Stimulated activated naive CD4-positive, alpha-beta T cell (primary cell): ENCODE measurements at places on chromosomes 7 and 10.

DNA sequence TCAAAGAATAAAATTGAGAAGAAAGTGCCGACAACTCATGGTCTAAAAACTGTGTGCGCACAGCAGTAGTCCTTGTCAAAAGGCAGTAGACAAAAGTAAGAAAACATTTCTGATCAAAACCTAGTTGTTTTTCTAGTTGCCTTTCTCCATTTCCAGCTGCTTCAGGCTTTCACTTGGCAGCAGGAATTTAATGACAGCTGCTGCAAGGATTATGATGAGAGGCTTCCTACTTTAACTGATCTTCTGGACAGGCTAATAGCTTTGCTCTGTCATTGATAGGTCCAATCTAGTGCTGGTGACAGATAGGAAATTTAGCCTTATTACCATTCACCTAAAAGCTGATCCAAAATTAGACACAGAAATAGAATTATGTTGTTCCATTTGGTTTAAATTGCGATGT, 110.7 kb upstream of the SEMA3C start:
- no peak for DNase-seq

DNA sequence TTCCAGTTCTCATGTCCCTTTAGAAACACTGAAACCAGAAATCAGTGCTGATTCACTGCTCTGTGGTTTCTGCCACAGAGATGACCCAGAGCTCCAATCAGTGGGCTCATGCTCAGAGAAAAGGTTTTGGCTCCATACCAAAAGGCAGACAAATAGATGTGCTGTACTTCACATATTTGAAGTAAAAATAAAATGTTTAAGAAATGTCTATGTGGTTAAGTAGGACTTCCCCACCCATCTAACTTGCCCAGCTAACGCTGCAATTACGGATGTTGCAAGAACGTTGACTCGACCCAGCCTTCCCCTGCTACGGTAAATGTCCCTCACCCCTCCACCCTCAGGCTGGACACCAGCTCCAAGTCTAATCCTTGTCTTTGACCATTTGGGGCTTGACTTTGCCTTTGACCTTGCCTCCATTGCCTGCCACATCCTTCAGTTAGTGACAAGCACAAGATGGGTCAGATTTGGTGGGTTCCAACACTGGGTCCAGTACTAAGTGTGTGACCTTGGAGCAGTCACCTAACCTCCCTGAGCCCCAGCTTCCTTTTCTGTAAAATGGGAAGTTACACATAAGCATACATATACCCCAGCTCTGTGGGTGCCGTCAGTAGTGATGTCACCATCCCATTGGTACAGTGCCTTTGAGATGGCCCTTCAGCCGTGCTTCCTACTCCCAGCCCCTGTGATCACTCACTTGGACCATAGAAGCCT, 95.8 kb downstream of the CHST15 start:
- no peak for DNase-seq

DNA sequence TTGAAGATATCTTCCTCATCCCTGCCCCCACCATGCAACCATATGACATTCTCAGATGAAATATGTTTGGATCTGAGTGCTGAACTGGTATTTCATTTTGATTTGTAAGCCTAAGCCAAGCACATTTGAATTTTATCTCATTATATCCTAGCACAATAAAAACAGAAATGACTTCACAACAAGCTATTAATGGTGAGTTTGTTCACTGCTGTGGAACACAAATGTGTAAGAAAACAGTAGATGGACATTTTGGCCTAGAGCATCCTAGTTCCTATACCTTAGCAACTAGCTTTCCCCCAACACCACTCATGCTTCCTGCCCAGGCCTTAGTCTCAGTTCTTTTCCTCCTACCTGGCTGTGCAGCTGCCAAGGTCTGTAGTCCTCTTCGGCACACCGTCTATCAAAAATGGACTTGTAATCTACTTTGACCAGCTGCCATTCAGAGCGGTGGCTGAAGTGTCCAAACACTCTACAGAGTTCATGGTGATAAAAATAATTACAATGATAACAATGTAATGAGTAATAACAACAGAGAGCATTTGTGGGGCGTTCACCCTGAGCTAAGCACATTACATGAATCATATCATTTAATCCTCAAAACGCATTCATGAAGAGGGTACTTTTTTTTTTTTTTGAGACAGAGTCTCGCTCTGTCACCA, 491.9 kb downstream of the SORCS1 start:
- no peak for DNase-seq

GRCh38 chr10:104581884-104582601, 59.0 kb upstream of the SORCS3 start:
- no peak for DNase-seq

- no peak for DNase-seq
These were observed 16.8 kb downstream of the NOBOX start for GRCh38 chr7:144386741-144387140.
